MV-4-11 (cell line): ENCODE measurements at places on chromosomes 13 and 19.

GRCh38 chr13:111415246-111415645 lies 94.8 kb downstream of the TEX29 start:
- DNase-seq = no peak

DNA sequence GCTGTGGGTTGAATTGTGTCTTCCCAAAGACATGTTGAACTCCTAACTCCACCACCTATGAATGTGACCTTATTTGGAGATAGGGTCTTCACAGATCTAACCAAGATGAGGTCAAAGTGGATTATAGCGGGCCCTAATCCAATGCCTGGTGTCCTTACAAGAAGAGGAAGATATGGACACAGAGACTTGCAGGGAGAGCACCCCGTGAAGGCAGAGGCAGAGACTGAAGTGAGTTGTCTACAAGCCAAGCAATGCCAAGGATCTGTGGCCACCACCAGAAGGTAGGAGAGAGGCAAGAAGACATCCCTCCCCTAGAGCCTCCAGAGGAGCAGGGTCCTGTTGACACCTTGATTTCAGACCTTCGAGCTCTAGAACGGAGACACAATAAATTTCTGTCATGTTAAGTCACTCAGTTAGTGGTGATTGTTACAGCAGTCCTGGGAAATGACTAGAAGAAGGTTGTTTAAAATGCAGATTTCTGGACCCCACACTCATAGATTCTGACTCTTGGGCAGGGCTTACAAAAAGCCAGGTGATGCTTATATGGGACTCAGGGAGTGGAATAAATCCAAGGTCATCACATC lies 70.6 kb downstream of the FGF9 start:
- DNase-seq = no peak

DNA sequence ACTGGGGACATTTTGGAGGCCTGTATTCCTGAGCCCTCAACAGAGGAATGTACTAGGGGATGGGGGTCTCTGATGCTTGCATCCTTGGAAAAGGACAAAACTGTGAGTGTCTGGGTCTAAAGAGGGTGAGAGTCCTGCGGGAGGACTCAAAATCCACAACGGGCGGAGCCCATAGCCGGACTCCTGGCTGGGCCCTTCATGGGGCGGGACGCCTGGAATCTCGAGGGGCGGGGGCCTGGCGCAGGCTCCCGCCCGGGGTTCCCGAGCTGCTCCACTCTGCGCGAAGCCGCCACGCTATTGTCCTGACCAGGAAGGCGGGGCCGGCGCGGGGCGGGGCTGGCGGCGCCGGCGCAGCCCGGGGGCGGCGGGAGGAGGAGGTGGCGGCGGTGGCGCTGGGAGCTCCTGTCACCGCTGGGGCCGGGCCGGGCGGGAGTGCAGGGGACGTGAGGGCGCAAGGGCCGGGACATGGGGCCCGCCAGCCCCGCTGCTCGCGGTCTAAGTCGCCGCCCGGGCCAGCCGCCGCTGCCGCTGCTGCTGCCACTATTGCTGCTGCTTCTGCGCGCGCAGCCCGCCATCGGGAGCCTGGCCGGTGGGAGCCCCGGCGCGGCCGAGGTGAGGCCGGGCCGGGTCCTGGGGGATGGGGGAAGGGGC lies at the start of gene APLP1:
Gene APLP1 (plus strand): TSS at position 403 of the 651 bp plus-strand sequence. CDS start 63 bp downstream, at position 466.
- DNase-seq = peak; percentile 19

DNA sequence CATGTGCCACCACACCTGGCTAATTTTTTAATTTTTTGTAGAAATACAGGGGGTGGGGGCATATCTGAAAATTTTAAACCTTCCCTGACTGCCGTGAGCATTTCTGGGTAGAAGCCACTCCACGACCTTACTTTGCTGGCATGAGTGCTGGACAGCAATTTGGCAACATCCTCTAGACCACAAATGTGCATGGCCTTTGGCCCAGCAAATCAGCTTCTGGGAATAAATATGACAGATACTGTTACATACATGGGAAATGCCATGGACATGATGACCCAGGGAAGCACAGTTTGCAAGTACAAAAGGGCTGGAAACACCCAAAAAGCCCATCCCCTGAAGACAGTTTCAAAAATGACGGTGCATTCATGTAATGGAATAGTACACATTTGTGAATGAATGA lies 3.2 kb upstream of the PVR start:
- peak; percentile 33 for DNase-seq

GRCh38 chr13:34020388-34020787 lies 202.4 kb downstream of the RFC3 start:
- DNase-seq = no peak

DNA sequence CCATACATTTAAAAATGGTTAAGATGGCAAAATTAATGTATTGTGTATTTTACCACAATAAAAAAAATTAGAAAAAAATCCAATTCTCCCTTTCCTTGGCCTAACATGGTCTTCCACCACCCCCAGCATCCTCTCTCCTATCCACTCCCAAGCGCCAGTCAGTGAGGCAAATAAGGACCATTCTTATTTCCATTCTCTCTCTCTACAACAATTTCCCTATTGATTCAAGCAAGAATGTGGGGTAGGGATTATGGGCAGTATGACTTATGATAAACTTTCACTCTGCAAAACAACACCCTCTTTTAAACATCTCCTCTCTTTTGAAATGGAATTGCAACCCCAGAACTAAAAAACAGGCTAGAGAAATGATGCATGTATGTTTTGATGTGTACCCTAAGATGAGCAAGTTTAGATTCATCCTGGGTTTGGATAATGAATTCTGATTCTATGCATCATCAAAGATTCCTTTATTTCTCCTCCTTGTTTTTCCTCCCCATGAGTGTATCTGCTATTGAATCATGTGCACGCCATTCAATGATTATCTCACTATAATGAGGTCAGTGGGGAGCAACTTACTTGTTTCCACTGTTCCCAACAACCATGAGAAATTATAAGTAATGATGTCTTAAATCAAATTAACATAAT lies 3.5 kb downstream of the STARD13 start:
- no peak for DNase-seq

GRCh38 chr13:77429320-77430142 lies 102.6 kb upstream of the MYCBP2 start:
- peak; percentile 90 for DNase-seq

GRCh38 chr13:39012608-39013007 lies 22.0 kb upstream of the STOML3 start:
- no peak for DNase-seq

DNA sequence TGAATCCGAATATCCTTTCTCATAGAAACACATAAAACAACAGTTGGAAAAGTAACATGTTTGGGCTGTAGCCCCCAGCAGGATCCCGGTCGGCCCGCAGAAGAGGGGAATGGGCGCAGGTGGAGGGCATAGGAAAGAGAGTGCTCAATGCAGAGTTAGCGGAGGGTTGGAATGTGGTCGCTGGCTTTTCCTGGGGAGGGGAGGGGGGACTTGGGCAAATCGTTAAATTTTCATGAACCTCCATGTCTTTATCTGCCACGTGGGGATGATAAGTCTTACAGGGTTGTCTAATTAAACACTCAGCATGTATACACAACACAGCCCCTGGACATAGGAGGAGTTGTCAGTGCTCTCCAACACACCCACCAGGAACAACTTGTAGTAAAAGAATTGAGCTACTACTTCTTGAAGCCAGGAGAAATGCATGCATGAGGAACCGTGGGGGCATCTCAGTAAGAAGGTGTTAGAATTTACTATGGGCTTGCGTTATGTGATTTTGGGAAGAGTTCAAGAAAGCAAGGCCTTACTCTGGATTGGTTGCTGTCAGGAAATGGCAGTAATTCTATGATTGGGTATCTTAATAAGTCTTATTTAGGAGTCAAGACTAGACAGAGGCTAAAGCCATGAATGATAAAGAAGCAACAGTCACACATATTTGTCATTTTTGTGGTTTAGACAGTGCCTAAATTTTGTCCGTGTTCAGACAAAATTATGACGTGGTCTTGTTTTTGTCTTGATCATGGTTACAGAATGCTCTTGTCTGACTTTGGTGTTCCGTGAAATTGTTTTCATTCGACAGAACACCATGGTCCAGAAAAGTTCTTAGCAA lies 671 bp upstream of the SLC46A3 start:
- no peak for DNase-seq

DNA sequence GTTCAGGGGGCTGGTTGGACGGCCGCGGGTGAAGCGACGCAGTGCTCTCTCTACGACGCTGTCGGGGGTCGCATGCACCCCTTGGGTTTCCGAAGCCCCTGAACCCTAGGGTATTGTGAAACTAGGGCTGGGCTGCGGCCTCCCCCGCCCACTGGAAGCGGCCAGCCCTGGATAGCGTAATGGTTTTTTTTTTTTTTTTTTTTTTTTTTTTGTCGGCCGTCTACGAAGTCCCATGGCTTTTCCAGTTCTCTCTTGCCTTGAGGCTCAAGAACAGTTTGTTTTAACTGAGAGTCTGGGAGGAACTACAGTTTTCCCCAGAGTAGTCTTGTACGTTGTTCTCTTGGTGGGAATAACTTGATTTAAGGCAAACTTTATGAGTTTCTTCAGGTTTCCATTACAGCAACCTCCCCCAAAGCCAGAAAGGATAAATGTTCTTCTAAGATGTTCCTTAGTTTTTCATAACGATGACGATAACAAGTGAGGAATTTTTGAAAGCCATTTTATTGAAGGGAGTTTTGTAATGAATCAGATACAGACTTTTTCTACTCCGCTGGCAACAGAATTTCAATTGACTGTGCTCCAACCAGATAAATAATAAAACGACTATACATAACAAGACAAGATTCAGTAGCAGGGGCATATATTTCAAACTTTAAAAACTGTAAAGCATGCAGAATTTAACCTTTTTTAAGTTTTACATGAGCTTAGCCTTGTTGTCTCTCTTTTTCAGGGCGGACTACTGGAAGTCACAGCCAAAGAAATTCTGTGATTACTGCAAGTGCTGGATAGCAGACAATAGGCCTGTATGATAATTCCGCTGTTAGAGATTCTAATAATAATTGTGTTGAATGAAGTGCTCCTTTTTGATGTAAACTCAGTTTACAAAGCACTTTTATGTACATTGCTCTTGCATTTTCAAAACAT lies 867 bp downstream of the WBP4 start:
- DNase-seq = peak; percentile 76

DNA sequence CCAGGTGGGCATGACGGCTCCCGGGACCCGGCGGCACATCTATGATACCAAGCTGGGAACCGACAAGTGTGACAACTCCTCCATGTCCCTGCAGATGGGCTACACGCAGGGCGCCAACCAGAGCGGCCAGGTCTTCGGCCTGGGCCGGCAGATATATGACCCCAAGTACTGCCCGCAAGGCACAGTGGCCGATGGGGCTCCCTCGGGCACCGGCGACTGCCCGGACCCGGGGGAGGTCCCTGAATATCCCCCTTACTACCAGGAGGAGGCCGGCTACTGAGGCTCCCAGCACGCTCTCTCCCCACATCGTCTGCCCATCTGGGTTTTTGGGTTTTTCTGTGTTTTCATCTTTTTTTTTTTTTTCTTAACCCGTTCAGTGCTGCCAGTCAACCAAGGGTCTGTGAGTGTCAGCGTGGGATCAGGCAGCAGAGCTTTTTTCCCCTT lies 2.3 kb upstream of the ABCA7 start:
- no peak for DNase-seq

DNA sequence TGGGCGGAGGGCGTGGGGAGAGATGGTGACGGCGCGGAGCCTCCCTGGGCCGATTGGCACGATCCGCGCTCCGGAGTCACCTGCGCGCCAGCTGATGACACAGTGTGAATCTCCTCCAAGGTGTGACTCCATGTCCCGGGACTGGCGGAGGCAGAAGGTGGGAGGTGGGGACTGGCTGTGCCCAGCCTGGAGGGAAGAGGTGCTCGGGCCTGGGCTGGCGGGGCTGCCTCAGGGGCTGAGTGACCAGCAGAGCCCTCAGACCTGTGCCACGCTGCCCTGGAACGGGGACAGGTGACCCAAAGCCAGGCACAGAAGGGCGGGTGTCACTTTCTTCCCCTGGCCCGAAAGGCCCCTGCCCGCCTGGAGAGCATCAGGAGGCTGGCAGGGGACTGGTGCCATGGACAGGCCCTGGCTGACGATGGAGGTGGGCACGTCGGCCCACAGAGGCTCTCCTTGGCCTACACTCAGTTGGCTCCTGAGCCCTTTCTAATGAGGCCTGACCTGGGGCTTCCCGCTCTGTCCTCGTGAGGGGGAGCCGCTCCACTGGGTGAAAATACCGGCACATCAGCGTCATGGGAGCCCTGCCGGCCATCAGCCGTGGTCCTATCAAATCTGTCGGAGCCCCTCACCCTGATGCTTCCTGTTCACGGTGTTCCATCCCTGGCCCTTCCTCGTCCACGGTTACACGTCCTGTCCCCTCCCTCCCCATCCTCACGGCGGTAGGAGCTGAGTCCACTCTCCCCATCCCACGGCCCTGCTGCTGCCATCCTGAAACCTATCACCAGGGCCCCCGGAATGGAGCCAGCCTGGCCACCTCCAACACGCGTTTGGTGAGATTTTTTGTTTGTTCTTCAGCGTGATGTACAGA lies 75.6 kb downstream of the SPACA7 start:
- DNase-seq = no peak

DNA sequence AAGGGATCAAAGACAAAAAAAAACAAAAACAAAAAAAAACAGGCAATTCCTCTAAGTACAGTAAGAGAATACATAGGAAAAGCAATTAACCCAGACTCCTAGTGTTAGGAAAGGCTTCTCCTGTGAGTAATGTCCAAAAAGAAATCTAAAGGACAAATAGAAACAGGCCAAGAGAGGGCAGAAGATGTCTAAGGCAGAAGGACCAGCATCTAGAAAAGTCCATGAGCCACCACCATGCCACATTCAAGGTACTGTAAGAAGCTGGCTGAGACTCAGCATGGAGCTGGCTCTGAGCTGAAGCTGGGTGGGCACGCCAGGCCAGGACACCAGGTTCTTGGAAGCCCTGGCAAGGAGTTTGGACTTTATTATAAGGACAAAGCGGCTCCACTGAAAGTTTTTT lies 118.1 kb upstream of the FRY start:
- peak; percentile 27 for DNase-seq

- no peak for DNase-seq
Observed at GRCh38 chr19:10662384-10663251, 8.5 kb downstream of the ILF3 start.

DNA sequence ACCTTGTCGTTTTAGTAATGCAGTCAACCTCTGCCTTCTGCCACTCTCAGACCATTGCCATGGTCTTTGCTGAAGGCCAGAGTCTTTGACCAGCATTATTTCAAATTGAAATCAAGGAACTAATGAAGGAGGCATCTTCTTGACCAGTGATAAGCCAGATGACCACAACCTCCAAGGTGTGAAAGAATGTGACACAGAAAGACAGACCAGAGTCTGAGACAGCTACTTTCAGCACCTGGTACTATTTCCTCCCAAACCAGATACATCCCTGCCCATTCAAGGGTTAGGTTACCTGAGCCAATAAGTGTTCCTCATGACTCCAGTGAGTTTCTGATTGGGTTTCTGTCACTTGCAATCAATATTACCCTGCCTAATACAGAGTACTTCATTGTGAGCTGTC lies 20.3 kb upstream of the RNASEH2B start:
- no peak for DNase-seq

GRCh38 chr13:44884076-44884729 lies 105.1 kb downstream of the NUFIP1 start:
- no peak for DNase-seq

- no peak for DNase-seq
Observed at GRCh38 chr19:7393459-7393858, 44.7 kb downstream of the ARHGEF18 start.
